ENCODE measurements at places on chromosomes 12 and 14.

GRCh38 chr12:11553871-11554533 lies 95.5 kb upstream of the ETV6 start:
- DNase-seq = peak; percentile 86

GRCh38 chr12:97559267-97559666 lies 96.7 kb downstream of the RMST start:
- no peak for DNase-seq

GRCh38 chr12:33180918-33181317 lies 258.7 kb downstream of the SYT10 start:
- DNase-seq = no peak

- DNase-seq = peak; percentile 88
Observed at GRCh38 chr14:23640524-23641141, 4.5 kb downstream of the DHRS2 start.

DNA sequence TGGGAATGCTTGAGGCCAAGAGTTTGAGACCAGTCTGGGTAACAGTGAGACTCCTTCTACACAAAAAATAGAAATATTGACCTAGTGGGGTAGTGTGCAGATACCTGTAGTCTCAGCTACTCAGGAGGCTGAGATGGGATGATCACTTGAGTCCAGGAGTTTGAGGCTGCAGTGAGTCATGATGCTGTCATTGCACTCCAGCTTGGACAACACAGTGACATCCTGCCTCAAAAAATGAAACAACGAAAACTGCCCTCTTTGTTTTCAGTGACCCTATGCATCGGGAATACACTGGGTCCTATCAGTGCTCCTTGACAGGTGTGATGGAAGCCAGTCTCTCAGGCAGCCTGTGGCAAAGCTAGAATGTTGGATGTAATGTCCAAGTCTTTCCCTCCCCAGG lies 311.5 kb upstream of the OR4E1 start:
- DNase-seq = no peak

GRCh38 chr12:4286228-4286627 lies 12.7 kb downstream of the CCND2 start:
- no peak for DNase-seq
